Smooth muscle cell of the pulmonary artery (primary cell): ENCODE measurements at places on chromosomes 16 and 17. TPM values are rescaled to one million over a fixed set of nuclear protein-coding genes. Genes with fewer than 3 reads are reported as not detected.

The MRPL38 gene
- total RNA-seq, result 23.9 and 28.4 TPM in 2 replicates

The ABCC12 gene
- 0.26 TPM in 1 of 2 replicates, not detected in the other for total RNA-seq

The GRIN2A gene
- 0.26 and 3.0 TPM in 2 replicates for total RNA-seq

The CRISPLD2 gene
- 1.2 and 38.1 TPM in 2 replicates for total RNA-seq

The NKD1 gene
- 0.17 and 0.65 TPM in 2 replicates for total RNA-seq

The PRR35 gene
- not detected in 2 replicates for total RNA-seq

The CACNG1 gene
- not detected in 2 replicates for total RNA-seq

The CLDN9 gene
- total RNA-seq, result 0.10 TPM in 1 of 2 replicates, not detected in the other

The ZP2 gene
- not detected in 2 replicates for total RNA-seq

The PRAC1 gene
- not detected in 2 replicates for total RNA-seq

The GPRC5C gene
- 13.8 and 15.0 TPM in 2 replicates for total RNA-seq

The FGF11 gene
- total RNA-seq, result 12.9 and 16.7 TPM in 2 replicates

The SCN4A gene
- under 0.01 and 0.07 TPM in 2 replicates for total RNA-seq

The RTN4RL1 gene
- 0.23 and 0.46 TPM in 2 replicates for total RNA-seq

The C1QTNF8 gene
- 0.13 TPM in 1 of 2 replicates, not detected in the other for total RNA-seq

The HAS3 gene
- total RNA-seq, result 4.0 and 7.6 TPM in 2 replicates

The TLCD2 gene
- total RNA-seq, result 3.8 and 4.8 TPM in 2 replicates

The ZNF750 gene
- not detected in 2 replicates for total RNA-seq

The CEP20 gene
- 24.6 and 32.8 TPM in 2 replicates for total RNA-seq

The CCL17 gene
- total RNA-seq, result not detected in 2 replicates
